ENCODE measurements at places on chromosomes 4 and X.

DNA sequence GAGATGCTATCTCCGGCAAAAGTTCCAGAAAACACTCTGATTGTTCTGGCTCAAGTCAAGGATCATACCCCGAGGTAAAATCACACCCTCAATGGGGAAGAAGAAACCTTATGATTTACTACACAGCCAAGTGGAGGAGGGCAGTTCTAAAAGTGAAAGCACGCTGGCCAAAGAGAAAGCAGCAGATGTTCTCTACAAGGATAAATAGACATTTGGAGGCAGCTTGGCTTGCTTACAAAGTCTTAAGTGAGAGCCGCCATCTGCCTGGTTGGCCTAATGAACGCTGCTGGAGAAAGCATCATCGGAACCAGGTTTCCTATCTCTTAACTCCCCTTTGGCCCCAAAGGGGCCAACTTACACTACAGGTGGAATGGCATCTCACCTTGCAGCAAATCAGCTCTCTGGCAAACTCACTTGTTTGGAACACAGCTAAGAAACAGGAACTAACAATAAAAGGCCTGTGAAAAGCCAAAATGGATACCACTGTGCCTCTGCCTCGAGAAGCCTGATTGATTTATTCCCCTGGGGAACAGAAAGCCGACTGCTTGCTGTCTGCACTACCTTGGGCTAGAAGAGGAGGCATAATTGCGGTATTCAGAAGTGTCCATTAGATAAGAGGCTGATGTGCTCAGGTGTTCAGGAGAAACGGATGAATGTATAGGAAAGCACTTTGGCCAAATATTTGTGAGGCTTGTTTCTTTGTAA, 22.8 kb downstream of the FRAS1 start:
- DNase-seq = no peak

- no peak for DNase-seq
Measured at GRCh38 chr4:150126201-150126863, 48.1 kb downstream of the DCLK2 start.

- peak; percentile 31 for DNase-seq
Measured at GRCh38 chrX:134908356-134908755, 82.4 kb upstream of the SMIM10 start.

DNA sequence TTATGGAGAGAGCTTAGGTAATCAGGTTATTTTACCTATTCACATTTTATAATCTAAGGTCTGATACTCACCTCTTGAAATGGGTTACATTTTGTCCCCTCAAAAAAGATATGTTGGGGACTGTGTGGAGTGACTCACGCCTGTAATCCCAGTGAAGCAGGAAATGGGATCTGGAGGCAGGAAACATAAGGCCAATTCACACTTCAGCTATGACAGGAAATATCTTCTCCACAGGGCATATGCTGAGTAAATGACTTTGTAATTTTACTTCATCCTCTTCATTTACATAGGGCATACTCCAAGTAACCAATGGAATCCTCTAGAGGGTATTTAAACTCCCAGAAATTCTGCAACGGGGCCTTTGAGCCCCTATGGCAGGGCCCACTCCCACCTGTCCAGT, 54.8 kb upstream of the ZMAT1 start:
- DNase-seq = no peak

- no peak for DNase-seq
Measured at GRCh38 chr4:70704931-70705182, 16.5 kb downstream of the UTP3 start.

GRCh38 chr4:13349096-13349495, 135.0 kb downstream of the RAB28 start:
- no peak for DNase-seq

DNA sequence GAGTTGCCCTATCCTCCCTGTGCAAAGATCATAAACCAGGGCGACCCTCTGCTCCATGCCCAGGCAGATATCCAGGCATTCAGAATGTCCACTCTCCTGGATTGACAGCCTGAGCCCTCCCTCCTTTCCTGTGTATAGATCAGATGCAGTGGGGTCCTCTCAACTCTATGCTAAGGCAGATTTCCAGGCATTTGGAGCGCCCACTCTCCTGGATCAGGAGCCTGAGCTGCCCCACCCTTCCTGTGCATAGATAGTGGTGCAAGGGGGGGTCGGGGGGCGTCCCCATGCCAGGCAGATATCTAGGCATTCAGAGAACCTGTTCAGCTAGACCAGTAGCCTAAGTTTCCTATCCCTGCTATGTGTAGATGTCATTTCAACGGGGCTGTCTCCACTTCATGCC, 941.1 kb downstream of the PCDH19 start:
- DNase-seq = no peak

DNA sequence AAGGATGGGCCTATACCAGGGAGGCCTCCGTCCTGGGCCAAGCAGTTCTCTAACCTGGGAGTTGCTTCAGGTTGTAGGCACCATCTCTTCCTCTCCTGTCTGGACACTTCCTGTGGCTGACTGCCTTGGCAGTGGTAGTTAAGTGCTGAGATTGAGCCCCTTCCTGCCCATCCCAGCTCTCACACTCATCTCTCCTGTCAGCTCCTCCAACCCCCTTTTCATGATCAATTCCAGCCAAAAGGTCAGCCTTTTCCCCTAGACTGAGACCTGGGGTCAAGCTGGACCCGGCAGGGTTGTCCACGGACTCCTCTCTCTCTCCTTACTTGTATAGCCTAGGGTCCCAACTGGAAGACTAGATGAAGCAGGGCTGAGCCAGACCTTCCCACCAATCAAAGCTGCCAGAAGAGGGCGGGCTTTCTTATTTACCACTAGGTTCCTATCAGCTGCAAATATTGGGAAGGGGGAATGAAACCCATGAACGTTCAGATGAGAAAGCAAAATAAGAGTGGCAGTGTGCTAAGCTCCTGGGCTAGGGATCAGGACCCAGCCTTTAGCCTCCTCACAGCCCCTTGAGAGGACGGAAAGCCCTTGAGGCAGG, 34.5 kb downstream of the KDM5C start:
- no peak for DNase-seq

GRCh38 chr4:132992686-132993085, 156.4 kb upstream of the PCDH10 start:
- DNase-seq = no peak

GRCh38 chr4:28317221-28317620, 1456.6 kb downstream of the STIM2 start:
- no peak for DNase-seq

DNA sequence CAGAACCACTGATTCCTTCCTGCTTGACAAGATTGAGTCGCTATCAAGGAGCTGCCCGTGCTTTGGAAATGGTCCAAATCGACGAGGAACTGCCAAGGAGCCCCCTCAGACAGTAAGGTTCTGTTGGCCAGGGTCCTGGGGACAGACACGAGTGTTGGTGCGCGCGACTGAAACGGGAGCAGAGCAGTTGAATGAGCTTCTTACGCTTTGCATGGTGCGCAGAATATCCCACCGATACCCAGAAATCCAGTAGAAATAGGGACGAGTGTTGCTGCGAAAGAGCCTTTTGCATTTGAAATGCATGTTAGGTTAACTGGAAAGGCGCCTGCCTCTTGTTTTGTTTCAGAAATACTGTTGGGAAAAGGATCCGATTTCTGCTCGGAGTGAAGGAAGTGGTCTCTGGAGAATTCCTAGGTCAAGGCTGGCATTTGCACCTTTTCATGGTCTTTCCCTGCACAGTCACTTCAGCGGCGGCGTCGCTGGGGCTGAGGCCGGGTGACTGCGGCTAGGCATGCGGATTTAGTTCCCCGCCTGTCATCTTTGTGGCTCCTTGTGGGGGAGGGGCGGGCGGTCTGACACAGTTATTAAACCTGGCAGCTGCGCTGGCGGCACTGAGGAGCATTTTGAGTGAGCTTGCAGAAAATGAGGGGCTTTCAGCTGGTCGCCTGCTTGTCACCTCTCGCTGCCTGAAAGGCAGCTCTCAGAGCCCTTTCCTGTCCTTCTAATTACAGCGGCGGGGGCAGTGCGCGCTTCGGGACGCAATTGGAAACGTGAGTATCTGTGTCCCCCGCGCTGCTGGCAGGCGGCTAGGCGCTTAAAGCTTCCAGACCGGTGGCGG, 51.5 kb upstream of the TRIM2 start:
- DNase-seq = peak; percentile 55

DNA sequence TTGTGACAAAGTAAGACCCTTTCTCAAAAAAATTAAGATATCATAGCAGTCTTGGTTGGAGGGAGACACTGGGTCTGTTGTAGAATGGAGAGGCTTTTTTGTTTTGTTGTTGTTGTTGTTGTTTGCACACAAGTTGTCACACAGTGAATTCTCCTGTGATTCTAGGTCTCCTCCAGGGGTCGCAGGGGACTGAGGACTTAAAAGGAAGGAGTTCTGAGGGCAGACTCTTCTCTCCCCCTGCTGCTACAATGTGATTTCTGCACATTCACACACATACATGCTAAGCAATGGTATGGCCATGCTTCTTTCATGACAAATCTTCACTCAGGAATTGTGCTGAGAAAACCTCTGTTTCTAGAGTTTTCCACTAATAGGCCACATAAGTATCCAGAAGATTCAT, 71.1 kb downstream of the ZNF732 start:
- DNase-seq = no peak

DNA sequence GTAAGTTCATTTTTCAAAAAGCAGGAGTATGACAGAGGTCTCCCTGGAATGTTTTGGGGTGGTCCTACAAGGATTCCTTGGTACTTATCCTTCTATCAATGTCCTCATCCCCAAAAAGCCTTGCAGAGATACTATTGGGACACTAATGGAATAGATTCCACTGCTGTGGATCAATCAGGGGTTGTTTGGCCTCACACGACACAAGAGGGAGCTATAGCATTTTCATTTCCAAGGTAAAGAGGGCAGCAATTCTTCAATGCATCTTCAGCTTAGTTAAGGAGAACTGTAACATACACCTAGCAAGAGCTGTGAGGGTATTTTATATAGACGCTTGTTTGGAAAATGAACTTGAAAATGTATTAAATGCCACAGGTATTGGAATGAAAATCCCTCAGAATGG, 50.9 kb downstream of the USP26 start:
- no peak for DNase-seq

- no peak for DNase-seq
Measured at GRCh38 chr4:139558235-139559088, 2.4 kb upstream of the SETD7 start.

DNA sequence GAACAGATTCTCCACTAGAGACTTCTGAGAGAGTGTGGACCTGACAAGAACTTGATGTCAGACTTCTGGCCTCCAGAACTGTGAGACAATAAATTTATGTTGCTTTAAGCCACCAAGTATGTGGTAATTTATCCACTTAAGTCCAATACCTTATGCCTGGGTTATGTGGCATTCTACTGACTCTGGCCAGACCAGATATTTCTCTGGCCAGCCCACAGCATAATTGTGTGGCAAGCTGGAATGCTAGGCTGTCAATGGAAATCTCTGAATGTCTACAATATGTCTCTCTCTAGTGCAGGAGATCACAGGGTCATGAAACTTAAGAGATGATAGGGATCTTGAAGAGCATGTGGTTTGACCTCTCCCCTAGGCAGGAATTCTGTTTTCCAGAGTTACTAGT, 251.0 kb downstream of the ZNF674 start:
- DNase-seq = no peak

- no peak for DNase-seq
Measured at GRCh38 chrX:47596256-47596655, 14.0 kb downstream of the TIMP1 start.

DNA sequence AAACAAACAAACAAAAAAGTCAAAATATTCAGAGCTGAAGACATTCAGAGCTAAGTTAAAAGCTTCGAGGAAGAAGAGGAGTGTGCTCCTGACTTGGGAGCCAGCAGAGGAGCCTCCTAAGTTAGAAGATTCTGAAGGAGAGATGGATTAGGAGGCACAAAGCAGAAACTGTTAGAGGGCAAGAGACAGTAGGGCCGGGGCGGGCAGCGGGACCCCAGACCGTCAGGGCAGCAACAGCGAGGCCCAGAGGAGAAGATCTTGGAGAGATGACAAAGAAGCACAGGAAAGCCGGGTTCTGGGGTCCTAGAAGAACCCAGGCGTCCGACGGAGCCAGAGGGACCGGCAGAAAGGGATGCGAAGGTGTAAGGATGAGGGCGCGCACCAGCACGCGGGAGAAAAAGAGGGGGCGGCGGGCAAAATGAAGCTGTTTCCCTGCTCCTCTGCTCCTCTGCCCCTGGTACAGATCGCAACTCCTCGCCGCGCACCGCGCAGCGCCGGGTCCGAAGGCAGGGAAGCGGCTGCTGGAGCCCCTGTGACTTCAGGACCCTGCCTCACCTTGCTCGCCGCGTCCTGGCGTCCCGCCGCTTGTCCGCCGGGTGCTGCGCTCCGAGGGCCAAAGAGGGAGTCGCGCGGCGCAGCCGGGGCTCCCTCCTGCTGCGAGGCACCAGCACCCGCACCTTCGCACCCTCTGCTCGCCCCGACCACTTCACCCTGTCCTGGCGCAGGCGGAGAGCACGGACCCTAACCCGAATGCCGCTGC, 477 bp downstream of the KLHL13 start:
- no peak for DNase-seq

GRCh38 chrX:74023203-74023602, 280.8 kb upstream of the ZCCHC13 start:
- no peak for DNase-seq

DNA sequence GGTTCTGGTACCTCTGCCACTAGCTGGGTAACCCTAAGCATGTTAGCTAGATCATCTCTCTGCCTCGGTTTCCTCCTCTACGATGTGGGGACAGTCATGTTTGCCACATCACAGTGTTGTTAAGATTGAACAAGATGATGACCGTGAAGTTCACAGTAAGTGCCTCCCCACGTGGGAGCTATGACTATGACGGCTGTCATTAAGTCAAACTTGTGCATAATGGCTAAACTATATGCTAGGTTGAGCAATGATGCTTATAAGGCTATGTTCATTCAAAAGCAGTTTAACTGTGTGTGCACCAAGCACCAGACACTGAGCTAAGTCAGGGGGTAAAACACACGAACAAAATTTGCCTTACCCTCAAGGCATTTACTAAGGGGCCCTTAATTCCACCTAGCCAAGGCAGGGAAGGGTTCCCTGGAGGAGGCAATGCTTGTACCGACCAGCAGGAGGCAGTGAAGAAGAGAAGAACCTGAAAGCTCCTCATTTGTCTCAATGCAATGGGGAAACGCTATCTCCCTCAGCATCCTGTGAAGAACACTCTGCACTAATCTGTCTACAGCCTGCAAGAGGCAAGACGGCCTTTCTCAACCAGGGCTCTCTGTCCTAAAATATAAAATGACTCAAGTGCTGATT, 52.9 kb downstream of the MAP7D2 start:
- DNase-seq = no peak

- DNase-seq = no peak
Measured at GRCh38 chr4:78510681-78511080, 40.9 kb upstream of the ANXA3 start.

DNA sequence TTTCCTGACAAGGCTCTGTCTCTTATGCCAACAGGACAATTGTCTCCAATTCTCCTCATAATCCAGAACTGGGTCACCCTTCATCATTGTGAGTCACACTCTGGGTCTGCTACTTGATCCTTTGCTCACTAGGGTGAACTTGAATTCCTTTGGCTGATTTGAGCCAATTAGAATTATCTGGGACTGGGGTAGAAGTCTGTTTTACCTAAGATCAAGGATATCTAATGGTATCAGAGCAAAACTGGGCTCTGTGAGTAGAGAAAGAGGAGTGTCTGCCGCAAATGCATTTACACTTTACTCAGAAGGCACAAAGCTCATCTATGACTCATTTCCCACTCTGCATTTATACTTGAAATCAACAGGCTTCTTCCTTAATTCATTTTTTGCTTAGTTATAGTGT, 72.6 kb downstream of the PITX2 start:
- DNase-seq = no peak

- no peak for DNase-seq
Measured at GRCh38 chr4:167722487-167722808, 369.9 kb upstream of the ANXA10 start.

All from activated CD4-positive, alpha-beta T cell treated with anti-CD3 and anti-CD28 coated beads, Interleukin-2, Interleukin-4, amounts not matched to agents 100 ng/mL and 50 ng/mL, durations not matched to agents 16 hours and 8 hours (primary cell).